ENCODE measurements at places on chromosomes 4 and X. TPM values are rescaled to one million over a fixed set of nuclear protein-coding genes. Genes with fewer than 3 reads are reported as not detected.

The EGF gene
- 3.9 TPM for total RNA-seq

The CTAG1A gene
- total RNA-seq: not detected

- no peak for DNase-seq
Measured at GRCh38 chrX:96835660-96836289, 47.9 kb upstream of the RPA4 start.

DNA sequence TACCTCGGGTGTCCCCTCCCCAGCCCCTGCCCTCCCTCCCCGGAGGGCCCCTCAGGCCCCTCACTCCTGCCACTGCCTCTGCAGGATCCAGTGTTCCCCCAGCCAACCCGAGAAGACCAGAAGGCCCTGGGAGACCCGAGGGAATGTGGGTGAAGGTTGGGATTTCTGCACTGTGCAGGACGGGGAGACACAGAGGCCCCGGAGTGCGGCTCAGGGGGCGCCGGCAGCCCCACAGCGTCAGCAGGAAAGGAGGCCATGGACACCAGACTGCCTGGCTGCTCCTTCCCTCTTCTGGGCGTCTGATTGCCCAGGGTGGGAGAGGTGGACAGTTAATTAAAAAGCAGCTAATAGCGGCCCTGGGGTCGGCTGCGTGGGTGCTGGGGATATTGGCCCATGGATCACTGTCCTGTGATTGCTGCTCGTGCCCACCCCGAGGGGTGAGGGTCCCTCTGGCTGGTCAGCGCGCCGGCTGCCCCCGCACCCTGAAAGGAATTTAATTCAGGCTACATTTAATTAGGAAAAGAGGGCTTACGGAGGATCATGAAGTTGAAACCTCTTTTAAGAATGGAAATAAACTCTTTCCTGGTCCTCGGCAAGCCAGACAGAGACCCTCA lies 57.8 kb upstream of the NKX1-1 start:
- no peak for DNase-seq

DNA sequence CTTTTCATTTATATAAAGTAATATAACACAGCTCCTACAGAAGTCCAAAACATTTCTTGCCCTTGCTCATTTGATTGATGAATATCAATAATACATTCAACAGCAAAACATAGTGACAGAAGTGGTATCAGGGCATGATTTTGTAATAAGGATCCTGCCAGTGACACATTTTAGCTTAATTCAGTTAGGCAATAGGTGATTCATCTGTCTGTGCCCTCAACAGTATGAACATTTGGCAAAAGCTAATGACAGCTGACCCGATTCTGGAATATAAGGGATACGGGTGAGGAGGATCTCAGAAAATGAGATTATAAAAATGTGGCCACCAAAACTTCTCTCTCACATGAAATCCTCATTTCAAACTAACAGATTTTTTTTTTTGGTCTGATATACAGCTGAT lies 294.0 kb downstream of the CAMK2D start:
- no peak for DNase-seq

- no peak for DNase-seq
Measured at GRCh38 chr4:172207886-172208285, 394.7 kb downstream of the GALNTL6 start.

DNA sequence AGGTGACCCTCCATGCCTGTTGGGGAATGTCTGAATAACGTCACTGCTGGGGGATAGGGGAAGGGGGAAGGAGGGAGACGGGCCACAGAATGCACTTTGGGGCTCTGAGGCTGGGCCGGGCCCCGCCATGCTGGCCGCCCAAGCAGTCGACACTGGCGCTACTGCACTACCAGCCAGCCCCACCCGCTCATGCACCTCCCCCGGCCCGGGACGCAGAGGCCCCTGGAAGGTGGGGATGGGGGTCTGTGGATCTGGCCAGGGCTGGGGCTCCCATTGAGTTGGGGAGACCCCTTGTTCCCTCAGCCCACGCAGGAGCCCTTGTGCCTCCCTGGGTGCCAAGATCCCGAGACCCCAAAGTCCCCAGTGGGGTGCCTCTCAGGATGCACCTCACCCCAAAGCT lies 17.8 kb downstream of the FLNA start:
- DNase-seq: no peak

GRCh38 chrX:121504153-121504552 lies 456.7 kb downstream of the GLUD2 start:
- DNase-seq: no peak
